ENCODE measurements at places on chromosomes 1 and 21. TPM values are rescaled to one million over a fixed set of nuclear protein-coding genes. Genes with fewer than 3 reads are reported as not detected.

Gene RXFP4
- 0.23 TPM for polyA plus RNA-seq

Gene TP73
- polyA plus RNA-seq = 0.52 TPM

Gene SYT14
- polyA plus RNA-seq = 2.0 TPM

Gene VCAM1
- 5.8 TPM for polyA plus RNA-seq

Gene UTS2
- polyA plus RNA-seq = not detected

Gene SPATA21
- 0.16 TPM for polyA plus RNA-seq

Gene SPRR4
- polyA plus RNA-seq = not detected

Gene RAB25
- polyA plus RNA-seq = 0.16 TPM

Gene HEYL
- 59.9 TPM for polyA plus RNA-seq

Gene PPM1J
- 3.4 TPM for polyA plus RNA-seq

Gene SHCBP1L
- 0.61 TPM for polyA plus RNA-seq

Gene GJA4
- polyA plus RNA-seq = 44.0 TPM

Gene FAM72D
- 1.7 TPM for polyA plus RNA-seq

GRCh38 chr1:30195424-30196134 lies 527.8 kb downstream of the MATN1 start:
- DNase-seq = no peak

DNA sequence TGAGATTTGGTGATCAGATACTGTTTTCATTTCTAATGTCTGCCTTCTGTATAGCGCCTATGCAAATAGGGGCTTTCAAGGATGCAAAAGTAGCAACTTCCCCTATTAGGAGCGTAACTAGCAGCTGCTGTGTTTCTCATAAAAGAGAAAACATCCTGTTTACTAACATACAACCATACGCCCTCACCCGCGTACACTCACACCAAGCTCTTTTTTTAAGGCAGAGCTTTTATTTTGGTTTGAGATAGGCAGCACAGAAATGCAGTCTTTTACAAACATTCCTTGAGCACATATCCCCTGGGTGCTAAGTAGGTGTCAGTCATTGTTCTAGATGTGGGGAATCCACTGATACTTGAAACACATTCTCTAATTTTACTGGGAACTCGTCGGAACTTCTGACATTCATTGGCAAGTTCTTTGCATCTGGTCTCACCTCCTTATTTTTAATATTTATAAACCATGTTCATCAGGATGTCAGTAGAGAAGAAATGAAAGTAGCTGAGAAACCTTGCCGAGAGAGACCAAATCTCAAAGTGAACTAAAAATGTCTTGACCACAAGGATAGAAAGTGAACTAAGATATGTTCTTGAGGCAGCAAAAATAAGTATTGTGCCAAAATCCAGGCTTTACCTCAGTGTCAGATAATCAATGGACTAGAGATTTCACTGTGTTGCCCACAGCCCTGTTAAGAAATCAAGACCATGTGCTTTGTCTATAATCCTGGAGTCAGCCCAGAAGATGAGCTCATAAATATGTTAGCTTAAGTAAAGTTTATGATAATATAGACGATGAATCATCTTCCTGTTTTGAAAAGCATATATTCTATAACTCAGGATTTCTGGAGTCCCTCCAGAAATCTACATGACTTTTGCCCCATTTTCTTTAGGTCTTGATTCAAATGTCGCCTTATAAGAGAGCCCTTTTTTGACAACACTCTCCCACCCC lies 350.9 kb downstream of the ST6GALNAC3 start:
- peak; percentile 80 for DNase-seq

DNA sequence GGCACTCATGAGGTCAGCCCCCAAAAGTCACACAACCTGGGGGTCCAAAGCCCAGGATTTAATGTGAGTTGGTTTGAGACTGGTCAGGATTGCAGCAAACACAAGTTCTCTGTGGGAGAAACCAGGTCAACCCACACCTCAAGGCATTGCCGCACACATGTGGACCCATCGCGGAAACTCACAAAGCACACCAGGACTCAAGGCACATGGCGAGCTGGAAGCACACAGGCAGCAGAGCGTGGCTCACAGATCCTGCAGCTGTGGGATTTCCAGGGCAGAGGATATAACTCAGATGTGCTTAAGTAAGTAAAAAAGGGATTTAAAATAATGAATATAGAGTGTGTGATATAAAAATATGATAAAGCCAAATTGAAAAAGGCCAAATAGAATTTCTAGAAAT lies 51.6 kb upstream of the ADARB1 start:
- DNase-seq = no peak

GRCh38 chr1:156244712-156245111 lies 2.7 kb downstream of the BGLAP start:
- DNase-seq = no peak

- peak; percentile 78 for DNase-seq
Observed at GRCh38 chr21:41817228-41817627, 50.4 kb upstream of the RIPK4 start.

DNA sequence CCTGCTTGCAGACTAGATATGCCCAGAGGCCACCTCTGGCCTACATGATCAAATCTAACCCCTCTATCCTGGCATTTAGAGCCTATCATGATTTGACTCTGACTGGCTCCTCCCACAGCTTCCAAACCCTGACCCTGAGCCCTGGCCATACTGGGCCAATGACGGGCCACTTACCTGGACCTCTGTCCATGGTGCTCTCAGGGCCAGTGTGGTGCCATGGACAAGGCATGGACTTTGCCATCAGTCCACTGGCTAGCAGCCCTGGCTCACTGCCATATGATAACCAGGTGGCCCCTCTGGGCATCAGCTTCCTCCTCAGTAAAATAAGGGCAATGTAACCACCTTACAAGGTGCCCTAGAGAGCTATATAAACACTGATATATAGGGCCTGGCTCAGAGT lies 713.4 kb downstream of the PTPRU start:
- DNase-seq = no peak

DNA sequence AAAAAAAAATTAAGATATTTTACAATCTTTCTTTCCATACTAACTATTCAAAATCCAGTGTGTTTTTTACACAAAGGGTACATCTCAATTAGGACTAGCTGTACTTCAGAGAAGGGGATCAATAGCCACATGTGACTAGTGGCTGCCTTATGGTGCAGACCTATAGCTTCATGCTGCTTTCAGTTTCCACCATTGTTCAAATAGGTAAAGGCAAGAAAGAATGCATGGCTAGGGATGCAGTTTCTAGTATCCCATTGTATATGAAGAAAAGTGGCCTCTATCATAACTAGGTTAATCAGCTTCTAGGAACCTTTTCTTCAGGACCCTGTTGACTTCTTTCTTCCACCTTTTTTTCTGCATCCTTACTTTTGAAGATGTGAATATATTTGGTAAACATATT lies 35.7 kb downstream of the OSBPL9 start:
- DNase-seq = no peak

GRCh38 chr1:64601207-64601606 lies 131.3 kb downstream of the CACHD1 start:
- peak; percentile 49 for DNase-seq

DNA sequence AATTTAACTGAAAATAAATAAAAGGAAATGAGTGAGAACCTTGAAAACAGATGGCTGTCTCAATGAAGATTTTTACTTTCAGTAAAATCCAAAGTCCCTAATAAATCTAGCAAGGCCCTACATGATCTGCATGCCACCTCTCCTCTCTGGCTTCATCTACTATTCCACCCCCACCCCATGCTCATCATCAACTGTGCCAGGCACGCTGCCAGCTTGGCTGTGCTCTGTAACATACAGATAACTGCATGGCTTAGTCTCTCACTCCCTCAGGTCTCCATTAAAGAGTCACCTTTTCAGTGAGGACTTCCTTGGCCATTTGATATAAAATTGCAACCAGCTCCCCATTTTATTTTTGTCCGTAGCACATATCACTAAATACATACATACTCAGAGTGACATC lies 26.7 kb downstream of the RGSL1 start:
- no peak for DNase-seq

DNA sequence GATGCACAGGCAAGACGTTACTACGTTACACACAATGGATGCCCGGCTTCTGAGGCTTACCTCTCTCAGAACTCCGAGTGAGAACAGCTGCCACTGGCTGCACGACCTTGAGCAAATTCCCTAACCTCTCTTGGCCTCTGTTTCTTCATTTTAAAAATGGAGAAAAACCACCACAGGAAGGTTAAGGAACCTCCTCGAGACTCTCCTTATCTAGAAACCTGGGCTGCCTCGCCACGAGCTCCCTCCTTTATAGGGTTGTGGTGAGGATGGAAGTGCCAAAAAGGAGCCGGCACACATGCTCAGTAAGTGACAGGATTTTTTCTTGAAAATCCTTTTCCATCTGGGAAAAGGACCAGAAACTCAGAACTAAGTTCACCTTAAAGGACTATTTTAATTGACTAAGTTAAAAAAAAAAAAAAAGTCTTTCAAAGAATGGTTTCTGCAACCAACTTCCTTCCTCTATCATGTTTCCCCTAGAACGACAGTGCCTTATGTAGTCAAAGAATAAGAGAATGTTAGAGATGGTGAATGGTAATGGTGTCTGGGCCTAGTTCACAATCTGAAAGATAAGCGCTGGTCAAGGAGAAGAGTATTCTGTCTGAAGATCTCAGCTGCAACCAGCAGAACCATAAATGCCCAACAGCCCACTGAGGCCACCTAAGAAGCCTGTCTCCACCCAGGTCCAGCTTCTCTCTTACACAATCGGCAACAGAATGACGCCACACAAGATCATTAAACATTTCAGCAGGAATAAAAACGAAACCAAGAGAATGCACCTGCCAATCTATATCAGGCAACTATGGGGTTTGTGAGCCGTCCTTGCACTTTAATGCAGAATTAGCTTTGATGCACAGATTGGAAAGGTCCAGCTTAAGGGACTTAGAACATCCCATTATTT lies 64.9 kb downstream of the SLC45A1 start:
- no peak for DNase-seq

DNA sequence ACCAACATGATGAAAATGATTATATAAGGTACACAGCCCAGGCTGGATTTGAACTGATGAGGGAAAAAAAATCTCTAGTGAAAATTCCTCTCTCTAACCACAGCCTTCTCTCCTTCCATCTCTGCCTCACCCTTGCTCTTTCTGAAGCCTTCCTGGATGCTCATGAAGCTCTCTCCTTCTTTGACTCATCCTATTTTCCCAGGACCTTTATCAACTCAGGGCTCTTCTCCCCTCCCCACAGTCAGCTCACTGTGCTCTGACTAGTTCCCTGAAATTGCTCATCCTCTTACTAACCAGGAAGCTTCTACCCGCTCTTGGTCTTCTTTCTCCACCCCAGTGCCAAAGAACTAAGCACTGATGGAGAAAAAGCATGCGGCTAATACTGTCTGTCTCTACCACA lies 46.4 kb upstream of the ERG start:
- peak; percentile 31 for DNase-seq

DNA sequence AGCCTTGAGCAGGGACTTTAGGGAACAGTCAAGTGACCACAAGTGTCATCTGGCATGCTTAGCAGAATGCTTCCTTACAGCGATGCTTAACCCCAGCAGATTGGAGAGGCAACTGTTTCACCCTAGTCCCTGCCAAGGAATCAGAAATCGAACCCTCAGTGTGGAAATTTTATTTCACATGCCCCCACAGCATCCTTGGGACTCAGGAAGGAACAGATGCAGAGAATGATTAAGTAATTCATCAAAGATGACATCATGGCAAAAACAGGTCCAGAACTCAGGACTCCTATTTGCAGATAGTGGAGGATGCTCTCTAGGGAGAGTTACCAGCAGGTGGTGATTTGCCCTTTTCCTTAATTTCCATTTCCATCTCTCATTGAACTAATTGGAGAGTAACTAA lies 333.0 kb upstream of the KAZN start:
- no peak for DNase-seq

DNA sequence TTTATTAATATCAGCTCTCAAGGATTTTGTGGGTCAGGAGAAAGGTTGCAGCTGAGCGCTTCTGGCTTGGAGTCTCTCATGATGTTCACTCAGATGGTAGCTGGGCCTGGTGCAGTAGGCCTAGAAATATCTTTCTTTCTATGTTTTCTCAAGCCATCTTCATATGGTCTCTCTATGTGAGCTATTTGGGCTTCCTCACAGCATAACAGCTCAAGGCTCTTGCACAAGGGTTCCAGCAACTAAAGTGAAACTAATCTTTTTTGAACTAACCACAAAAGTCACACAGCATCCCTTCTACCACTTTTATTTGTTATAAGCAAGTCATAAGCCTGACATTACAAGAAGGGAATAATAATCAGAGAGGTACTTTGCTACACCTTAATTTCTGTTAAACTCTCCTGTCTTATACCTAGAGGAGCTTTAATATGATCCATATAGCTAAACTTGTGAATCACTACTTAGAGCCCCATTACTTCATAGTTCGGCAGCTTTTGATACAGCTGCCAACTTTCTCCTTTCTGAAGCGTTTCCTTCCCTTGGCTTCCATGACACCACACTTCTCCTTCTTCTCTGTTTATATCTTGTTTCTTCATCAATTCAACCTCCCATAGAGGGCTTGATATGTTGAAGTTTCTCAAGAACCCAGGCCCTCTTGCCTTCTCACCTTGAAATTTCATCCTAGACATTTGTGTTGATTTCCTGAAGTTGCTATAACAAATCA lies 720.2 kb downstream of the LTN1 start:
- no peak for DNase-seq

GRCh38 chr1:221965252-221965651 lies 223.4 kb upstream of the DUSP10 start:
- DNase-seq = no peak

GRCh38 chr1:207822124-207822601 lies 70.3 kb downstream of the CD46 start:
- no peak for DNase-seq

GRCh38 chr1:165222580-165222979 lies 133.9 kb downstream of the LMX1A start:
- no peak for DNase-seq

DNA sequence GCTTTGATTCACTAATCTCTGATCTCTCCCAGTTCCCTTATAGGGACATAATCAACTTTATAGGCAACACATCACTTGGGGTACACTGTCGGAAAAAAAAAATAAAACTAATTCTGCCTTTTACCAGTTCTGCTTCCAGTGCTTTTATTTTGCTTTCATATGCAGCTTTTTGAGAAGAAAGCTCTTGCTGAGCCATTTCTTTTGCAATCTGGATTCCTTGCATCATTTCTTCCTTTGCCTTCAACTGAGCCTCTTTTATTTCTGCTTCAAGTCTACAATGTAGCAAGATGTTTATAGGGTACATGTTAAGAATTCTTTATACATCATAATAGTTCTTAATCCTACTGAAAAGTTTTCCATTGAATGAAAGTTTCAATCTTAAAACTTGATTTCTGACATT lies 30.6 kb downstream of the KIF14 start:
- DNase-seq = peak; percentile 22

DNA sequence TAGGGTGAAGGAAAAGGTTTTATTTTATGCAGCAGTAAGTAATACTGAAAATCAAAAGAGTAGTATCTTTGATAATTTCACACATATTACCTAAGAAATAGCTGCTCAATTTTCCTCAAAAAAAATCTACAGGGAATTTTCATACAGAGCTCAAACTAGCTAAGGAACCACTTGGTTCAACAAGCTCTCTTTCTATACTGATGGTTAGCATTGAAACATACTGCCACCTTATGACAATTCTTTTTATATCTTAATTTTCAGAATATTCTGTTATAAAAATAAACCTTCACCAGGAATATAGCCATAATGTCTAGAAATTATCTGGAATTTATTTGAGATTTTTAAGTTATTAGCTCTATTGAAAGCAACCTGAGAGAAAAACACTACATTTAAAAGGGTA lies 142.1 kb downstream of the DPYD start:
- DNase-seq = peak; percentile 52

- no peak for DNase-seq
Observed at GRCh38 chr1:33128781-33129180, 47.8 kb downstream of the AZIN2 start.

Data from muscle of leg (tissue), 16 donors.